D341Med (cell line): ENCODE measurements at places on chromosomes 7 and 10.

DNA sequence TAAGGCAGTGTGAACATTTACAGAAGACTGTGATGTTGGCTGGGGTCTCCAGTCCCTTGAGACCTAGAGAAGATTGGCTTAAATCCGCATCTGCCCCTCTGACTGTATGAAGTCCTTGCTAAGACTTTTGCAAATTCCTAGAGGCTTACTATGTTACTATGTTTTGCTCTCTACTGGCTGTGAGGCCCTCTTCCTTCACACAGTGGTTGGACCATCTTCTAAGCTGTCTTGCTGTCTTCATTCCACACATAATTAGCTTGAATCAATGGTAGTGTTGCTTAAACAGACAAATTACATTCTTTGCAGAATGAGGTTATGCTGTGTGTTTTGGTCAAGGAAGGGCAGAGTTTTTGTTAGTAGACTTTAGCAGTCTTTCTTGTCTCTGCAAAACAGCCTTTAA, 658.0 kb downstream of the TYW1 start:
- DNase-seq, result no peak

- peak; percentile 31 for DNase-seq
Observed at GRCh38 chr7:18087687-18088078, 60.0 kb upstream of the PRPS1L1 start.

- DNase-seq, result no peak
Observed at GRCh38 chr7:69114374-69114773, 483.9 kb upstream of the AUTS2 start.

GRCh38 chr10:91307489-91307888, 87.0 kb downstream of the PCGF5 start:
- no peak for DNase-seq

DNA sequence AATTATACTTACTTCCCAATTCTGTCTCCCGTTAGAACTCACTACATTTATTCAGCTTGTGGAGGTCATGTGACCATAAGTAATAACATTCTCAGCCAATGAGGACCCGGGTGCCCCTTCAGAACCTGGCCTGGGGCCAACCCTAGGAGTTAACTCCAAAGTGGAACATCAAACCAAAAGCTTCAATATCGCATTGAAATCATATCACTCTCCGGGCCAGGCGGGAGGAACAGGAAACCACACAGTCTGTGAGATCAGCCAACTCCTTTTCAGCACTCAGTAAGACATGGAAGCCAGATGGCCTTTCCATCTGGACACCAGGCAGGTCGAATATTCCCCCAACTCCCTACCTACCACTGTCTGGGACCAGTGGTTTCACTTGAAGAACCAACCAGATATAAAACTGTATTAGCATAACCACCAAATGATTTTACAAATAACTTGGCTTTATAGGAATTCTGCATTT, 5.5 kb downstream of the CREB3L2 start:
- no peak for DNase-seq

DNA sequence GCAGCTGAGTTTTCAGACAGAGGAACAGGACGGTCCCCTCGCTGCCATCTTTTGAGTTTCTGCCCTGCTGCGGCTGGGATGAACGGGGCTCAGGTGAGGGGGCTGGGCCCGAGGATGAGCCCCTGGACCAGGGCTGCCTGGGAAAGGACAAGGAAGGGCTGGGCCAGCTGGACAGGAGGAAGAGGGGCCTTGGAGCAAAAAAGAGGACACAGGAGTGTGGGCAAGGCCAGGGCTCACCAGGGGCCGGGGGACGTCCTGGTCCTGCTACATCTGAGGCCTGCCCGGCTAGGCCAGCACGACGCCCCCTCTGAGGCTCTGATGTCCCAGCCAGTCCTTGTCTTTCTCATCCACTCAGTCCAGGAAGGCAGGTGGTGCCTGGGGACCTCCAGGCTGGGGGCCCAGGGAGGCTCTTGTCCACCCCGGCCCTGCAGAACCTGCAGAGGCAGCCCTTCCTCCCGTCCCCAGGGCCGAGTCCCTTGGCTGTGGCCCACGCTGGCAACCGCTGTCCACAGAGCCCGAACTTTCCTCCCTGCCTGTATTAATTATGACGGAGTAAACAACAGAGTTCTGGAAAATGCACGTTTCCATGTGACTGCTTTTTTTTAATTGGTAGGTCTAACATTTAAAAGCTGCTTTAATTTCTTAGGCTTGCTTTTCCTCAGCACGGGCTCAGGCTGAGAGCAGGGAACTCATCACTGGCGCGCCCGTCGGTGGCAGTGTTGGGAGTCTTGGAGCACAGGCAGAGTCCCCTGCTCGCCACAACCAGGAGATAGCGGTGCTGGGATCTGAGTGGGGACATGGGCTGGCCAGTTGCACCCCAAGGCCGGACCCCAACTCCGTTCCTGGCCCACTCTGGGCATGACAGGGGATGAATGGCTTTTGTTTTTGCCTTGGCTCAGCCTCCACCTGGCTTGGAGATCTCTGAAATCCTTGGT, 187.7 kb downstream of the ELFN1 start:
- DNase-seq, result no peak

- DNase-seq, result no peak
Observed at GRCh38 chr7:112071856-112072255, 134.3 kb downstream of the DOCK4 start.

DNA sequence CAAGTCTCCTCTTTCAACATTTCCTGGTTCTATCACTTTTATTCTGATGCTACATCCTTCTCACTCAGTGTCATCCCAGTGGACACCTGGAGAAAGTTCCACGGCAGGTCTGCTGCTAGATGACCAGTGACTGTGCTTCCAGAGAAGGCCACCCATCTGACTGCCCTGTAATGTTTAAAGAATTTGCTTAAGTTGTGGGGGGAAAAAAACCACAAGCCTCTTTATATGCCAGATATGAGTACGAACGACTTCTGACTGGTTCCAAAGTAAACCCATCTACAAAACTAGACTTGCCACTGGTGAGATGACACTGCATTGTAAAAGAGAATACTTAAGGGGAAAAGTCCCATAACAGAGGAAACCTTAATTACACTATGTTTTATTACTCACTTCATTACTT, 69.6 kb upstream of the VWC2 start:
- no peak for DNase-seq

DNA sequence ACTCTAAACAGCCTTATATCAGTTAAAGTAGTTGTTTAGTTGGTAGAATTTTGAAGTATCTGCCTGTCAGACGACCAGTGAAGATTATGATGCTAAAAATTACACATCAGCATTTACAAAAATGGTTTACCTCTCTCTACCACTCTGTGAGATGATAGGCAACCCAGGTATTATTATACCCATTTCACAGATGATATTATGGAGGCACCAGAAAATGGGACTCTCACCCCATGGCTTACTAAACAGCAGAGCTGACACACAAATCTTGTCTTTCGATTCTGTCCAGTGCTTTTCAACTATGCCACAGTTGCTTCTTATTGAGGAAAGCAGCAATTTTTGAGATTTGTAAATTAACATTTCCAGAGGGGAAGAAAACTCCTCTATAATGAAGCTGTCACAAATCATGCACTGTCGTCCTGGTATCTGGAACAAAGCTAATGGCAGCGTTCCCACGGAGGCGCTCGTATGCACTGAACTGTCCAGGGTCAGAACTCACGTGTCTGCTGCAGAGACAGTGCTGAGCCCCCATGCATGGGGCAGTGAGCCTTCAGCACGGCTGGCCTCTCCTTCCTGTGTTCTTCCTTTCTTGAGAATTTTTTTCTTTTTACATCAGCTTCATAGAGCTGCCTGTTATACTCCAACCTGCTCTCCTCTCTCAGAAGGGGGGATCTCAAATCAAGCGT, 381.1 kb downstream of the SDK1 start:
- no peak for DNase-seq

- DNase-seq, result no peak
Observed at GRCh38 chr7:95589031-95589430, 7.3 kb downstream of the PDK4 start.

DNA sequence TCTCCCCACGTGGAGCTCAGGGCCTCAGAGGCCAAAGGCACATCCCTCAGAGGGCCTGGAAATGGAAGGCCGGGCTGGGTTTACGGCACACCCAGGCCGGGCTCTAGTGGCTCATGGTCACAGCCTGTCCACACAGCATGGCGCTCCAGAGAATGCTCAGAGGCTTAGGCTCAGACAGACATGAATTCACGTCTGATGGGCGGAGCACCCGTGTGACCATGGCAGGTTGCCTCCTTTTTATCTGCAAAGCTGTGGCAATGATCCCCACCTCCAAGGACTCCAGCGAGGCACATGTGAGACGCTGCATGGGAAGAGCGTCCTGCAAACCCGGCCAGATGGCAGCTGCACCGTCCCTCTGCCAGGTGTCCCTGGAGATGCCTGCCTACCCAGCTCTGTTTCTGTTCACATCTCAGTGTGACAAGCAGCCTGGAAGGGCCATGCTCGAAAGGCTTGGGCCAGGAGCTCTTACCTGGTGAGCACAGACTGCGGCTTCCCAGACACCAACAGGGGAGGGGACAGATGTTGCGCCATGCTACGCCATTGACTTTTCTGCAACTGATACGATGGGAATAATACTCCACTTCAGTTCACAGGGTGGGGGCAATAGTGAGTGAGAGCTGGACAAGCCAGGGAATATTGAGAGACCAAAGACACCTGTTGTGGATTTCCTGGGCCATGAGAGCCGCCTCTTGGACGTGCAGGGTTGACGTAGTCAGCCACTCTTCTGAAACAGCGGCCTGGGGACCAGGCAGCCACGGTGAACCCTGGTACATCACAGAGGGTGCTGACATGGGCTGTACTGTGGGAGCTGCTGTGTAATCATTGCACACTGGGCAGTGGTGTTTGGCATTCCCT, 34.4 kb upstream of the FAM20C start:
- DNase-seq, result no peak

DNA sequence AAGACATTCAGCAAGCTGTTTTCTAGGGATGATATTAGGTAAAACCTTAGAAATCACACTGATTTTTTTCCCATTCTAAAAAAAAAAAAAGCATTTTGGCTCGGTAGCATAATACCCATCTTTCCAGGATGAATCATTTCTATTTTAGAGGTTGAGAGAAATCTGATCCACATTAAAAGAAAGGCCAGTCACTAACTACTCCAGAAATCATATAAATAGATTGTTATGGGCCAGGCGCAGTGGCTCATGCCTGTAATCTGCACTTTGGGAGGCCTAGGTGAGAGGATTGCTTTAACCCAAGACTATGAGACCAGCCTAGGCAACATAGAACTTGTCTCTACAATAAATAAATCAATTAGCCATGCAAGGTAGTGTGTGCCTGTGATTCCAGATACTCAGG, 164.3 kb downstream of the BAMBI start:
- DNase-seq, result no peak

DNA sequence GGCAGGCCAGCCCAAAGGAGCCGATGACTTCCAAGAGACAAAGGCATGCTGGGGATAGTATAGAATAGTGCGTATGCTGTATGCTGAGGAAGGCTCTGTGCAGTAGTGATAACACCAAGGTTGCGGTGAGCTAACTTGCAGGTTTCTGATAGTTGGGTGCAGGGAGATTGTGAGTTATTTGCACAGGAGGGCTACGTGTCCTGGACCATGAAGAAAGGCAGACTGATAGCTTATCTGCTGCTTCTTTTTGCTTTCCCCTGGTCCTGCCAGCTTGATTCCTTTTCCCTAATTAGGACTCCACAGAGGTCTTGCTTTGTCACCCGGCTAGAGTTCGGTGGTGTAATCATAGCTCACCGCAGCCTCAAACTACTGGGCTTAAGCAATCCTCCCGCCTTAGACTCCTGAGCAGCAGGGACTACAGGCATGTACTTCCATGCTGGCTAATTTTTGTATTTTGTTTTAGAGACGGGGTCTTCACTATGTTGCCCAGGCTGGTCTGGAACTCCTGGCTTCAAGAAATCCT, 43.9 kb upstream of the ARHGAP12 start:
- no peak for DNase-seq

GRCh38 chr7:721619-722248, 4.8 kb upstream of the DNAAF5 start:
- DNase-seq, result no peak

DNA sequence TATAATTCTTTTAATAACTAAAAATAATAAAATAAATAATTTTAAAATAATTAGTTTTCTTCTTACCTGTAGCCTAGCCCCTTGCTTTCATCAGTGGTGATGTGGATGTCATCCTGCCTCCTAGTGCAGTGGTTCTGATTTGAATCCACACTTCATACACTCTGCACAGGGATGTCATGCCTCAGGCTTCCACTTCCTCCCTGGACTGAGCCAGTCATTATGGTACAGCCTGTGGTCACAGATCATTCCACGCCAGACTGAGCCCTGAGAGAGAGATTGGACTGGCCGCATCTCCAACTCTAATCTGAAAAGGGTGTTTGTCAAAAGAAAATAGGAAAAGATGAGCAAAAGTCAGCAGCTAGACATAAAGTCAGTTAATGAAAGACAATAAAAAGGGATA, 436.2 kb upstream of the IGFBP3 start:
- DNase-seq, result no peak

- DNase-seq, result no peak
Observed at GRCh38 chr10:63286754-63287264, 153.7 kb downstream of the NRBF2 start.

- DNase-seq, result no peak
Observed at GRCh38 chr7:4202954-4203353, 479.1 kb upstream of the FOXK1 start.

DNA sequence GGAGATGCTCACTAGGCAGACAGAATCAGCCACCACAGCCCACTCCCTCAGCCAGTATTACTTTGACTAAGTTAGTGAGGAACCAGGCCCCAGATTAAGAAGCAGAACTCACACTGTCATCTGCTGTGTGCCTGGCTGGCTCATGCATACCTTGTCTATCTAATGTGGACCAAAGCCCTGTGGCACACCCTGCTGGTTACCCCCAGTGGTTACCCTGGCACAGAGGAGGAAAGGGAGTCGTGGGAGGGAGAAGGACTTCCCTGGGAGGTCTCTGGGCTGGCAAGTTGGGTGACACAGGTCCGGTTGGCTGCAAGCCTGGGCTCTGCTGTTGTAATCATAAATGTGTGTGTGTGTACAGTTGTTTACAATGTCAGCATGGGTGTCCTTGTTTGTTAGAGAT, 7.5 kb upstream of the SH2D4B start:
- DNase-seq, result no peak

DNA sequence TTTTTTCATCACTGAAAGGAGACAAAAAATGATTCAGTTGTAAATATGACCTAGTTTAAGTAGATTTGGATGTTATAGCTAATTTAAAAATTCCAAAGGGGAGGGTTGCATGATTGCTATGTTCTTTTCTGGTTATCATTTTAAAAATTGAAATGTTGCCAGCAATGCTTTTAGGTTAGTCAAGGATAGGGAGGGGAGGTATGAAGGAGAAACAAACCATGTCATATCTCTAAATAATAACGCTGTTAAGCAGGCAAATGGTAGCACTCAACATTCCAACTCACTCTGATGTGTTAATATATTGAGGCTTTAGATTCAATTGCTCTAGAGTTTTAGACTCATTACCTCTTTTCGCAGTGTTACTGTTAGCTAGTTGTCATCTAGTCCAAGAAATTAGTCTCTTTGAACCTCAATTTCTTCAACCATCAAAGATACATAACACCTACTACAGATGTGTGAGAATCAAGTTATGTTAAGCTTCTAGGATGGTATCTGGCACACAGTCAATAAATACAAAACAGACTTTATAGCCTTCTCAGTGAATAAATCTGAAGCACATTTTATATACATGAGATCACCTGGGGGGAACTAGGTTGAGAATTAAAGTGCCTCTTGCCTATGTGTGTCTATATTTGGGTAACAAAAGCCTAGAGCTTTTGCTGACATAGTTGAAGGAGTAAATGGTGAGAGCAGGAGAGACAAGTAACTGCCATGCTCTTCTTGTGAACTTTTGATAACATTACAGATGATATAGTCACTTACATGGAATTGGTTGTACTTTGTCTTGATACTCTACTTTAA, 124.9 kb downstream of the CSTF2T start:
- no peak for DNase-seq
